ENCODE measurements at places on chromosomes 7 and 10. TPM values are rescaled to one million over a fixed set of nuclear protein-coding genes. Genes with fewer than 3 reads are reported as not detected.

IL15RA gene
- 10.7 TPM for total RNA-seq

TMEM139 gene
- total RNA-seq = 0.61 TPM

ASZ1 gene
- not detected for total RNA-seq

DGKB gene
- not detected for total RNA-seq

PLEKHS1 gene
- total RNA-seq = not detected

NPTX2 gene
- total RNA-seq = 0.91 TPM

SLC39A12 gene
- total RNA-seq = not detected

ELFN1 gene
- total RNA-seq = 3.9 TPM

SYT15 gene
- total RNA-seq = not detected

PON3 gene
- total RNA-seq = 0.32 TPM

ADIRF gene
- total RNA-seq = 12.0 TPM

PNLIPRP2 gene
- total RNA-seq = not detected

CYP2C19 gene
- not detected for total RNA-seq

KCNMA1 gene
- 1.4 TPM for total RNA-seq

ZPBP gene
- not detected for total RNA-seq

SPAM1 gene
- total RNA-seq = not detected

MAPK8 gene
- total RNA-seq = 52.0 TPM

All from epithelial cell of umbilical artery (primary cell).